Aorta (tissue), 5 donors: ENCODE measurements at places on chromosomes 1 and 21. TPM values are rescaled to one million over a fixed set of nuclear protein-coding genes. Genes with fewer than 3 reads are reported as not detected.

- H3K27me3 ChIP-seq = no peaks in the 10 kb centered on the region
- no peak for DNase-seq
- no peak overlapping the region for H3K4me3 ChIP-seq
- H3K36me3 ChIP-seq = peaks cover 2% of the 10 kb centered on the region
Measured at GRCh38 chr1:50562106-50562505, 138.9 kb upstream of the DMRTA2 start.

GRCh38 chr1:13956393-13956792, 256.4 kb downstream of the PRDM2 start:
- DNase-seq = no peak
- H3K27ac ChIP-seq = no peak overlapping the region
- H3K36me3 ChIP-seq = no peaks in the 10 kb centered on the region
- H3K27me3 ChIP-seq = no peaks in the 10 kb centered on the region
- no peaks in the 10 kb centered on the region for H3K4me1 ChIP-seq

DNA sequence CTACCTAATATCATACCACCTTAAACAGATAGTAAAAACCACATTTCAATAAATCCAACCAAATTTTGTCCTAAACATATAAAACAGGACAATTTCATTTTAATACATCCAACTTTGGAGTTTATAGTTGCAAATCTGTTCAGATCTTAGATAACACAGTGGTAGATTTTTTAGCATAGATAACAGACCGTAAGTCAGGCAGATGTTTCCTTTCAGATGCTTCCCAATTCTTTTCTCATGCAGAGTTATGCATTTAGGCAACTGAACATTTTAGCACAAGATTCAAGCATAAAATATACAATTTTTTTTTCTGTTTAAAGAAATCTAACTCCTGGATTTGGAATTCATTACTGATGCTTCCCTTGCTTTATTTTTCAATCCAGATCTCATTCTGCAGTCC, 156.5 kb upstream of the ZNHIT6 start:
- DNase-seq = no peak
- H3K4me1 ChIP-seq = no peaks in the 10 kb centered on the region
- no peaks in the 10 kb centered on the region for H3K36me3 ChIP-seq
- no peak overlapping the region for H3K4me3 ChIP-seq

- no peaks in the 10 kb centered on the region for H3K27me3 ChIP-seq
- DNase-seq = no peak
- H3K4me1 ChIP-seq = no peaks in the 10 kb centered on the region
- H3K27ac ChIP-seq = no peak overlapping the region
- no peak overlapping the region for H3K4me3 ChIP-seq
- H3K36me3 ChIP-seq = no peaks in the 10 kb centered on the region
Measured at GRCh38 chr1:238346340-238346739, 455.6 kb upstream of the ZP4 start.

CD160 gene
- total RNA-seq = not detected

DNA sequence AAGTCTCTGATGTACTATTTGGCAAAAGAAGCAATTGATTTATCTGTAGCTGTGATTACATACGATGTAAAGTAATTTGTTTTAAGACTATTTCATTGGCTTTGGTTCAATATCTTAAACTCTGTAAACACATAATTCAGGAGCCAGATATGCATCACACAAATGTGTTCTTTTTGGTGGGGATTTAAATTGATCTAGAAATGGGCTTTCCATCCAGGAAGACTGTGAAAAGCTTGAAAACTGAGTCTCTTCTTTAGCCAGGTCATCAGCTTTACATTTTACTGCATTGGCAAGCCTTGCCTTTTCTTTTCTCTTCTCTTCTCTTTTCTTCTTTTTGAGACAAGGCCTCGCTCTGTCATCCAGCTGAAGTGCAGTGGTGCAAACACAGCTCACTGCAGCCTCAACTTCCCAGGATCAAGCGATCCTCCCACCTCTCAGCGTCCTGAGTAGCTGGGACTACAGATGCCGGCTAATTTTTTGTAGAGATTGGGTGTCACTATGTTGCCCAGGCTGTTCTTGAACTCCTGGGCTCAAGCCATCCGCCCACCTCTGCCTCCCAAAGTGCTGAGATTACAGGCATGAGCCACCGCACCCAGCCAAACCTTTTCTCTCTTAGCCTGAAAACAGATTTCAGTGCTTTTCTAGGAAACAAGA, 1.4 kb downstream of the RCAN3 start:
- H3K27me3 ChIP-seq = no peaks in the 10 kb centered on the region
- H3K4me1 ChIP-seq = no peaks in the 10 kb centered on the region
- H3K36me3 ChIP-seq = no peaks in the 10 kb centered on the region
- no peak overlapping the region for H3K27ac ChIP-seq
- no peak for DNase-seq

GRCh38 chr1:46410156-46411009, 16.3 kb downstream of the FAAH start:
- H3K27ac ChIP-seq = no peak overlapping the region
- H3K36me3 ChIP-seq = no peaks in the 10 kb centered on the region
- no peaks in the 10 kb centered on the region for H3K27me3 ChIP-seq
- H3K4me3 ChIP-seq = no peak overlapping the region
- peak; percentile 74 for DNase-seq
- H3K4me1 ChIP-seq = no peaks in the 10 kb centered on the region

- no peaks in the 10 kb centered on the region for H3K36me3 ChIP-seq
- DNase-seq = no peak
- H3K4me1 ChIP-seq = no peaks in the 10 kb centered on the region
- no peak overlapping the region for H3K4me3 ChIP-seq
Measured at GRCh38 chr1:17308593-17308992, 596 bp downstream of the PADI4 start.

USP33 gene
- total RNA-seq = 58.2 TPM

DNA sequence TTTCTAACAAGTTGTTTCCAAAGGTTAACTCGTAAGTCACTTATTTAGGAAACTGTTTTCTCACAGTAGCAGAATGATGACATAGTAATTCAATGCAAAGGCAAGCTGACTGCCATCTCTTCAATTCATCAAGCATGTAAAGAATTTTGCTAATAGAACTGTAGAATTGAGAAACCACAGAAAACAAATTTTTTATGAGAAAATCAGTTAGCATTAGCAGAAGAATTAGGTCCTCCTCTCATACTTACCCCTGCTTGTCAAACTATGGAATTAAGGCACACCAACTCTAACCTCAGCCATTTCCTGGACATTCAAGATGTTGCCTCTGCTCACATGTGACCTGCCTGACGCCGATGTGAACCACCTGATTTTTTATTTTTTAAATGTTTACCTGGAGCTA, 115.2 kb downstream of the LRRC40 start:
- no peak overlapping the region for H3K27ac ChIP-seq
- H3K27me3 ChIP-seq = no peaks in the 10 kb centered on the region
- H3K4me1 ChIP-seq = no peaks in the 10 kb centered on the region
- DNase-seq = no peak

- no peaks in the 10 kb centered on the region for H3K36me3 ChIP-seq
- no peaks in the 10 kb centered on the region for H3K4me1 ChIP-seq
- no peaks in the 10 kb centered on the region for H3K27me3 ChIP-seq
- H3K27ac ChIP-seq = no peak overlapping the region
- no peak overlapping the region for H3K4me3 ChIP-seq
Measured at GRCh38 chr1:64663668-64664067, 81.2 kb upstream of the RAVER2 start.

GRCh38 chr1:63987014-63987627, 213.3 kb downstream of the ROR1 start:
- H3K36me3 ChIP-seq = no peaks in the 10 kb centered on the region
- H3K27me3 ChIP-seq = no peaks in the 10 kb centered on the region
- peaks cover 15% of the 10 kb centered on the region for H3K4me1 ChIP-seq
- DNase-seq = no peak
- no peak overlapping the region for H3K27ac ChIP-seq

CELA2A gene
- not detected for total RNA-seq

DNA sequence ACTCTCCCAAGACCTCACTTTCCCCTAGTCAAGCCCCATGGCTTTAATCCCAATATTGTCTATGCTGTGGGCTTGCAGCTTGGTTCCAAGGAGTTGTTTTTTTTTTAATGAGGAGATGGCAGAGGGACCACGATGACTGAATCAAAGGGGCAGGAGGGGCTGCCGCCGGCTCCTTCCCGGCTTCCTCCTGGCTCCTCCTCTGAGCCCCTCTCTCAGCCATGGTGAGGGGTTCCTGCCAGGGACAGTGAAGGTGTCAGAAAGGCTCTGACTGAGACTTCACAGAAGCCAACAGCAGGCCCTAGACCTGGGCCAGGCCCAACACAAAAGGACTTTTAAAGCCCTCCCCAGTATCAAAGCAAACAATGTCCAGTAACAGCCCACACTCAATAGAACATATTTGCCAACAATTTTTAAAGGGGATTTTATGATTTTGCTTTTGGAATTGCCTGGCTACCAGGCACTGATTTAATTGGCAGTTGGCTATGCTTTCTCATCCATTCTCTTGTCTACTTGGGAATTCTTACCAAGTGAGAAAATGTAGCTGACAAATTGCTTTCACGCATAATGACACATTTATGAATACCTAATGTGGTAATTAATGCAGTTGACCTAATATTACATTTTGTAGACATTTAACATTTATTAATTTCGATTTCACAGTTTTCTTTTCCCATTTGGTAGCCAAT, 54.2 kb downstream of the FBXO2 start:
- no peaks in the 10 kb centered on the region for H3K4me1 ChIP-seq
- no peak overlapping the region for H3K4me3 ChIP-seq
- H3K27ac ChIP-seq = no peak overlapping the region
- no peaks in the 10 kb centered on the region for H3K36me3 ChIP-seq
- DNase-seq = no peak

SLC35F3 gene
- total RNA-seq = 0.12 TPM

DNA sequence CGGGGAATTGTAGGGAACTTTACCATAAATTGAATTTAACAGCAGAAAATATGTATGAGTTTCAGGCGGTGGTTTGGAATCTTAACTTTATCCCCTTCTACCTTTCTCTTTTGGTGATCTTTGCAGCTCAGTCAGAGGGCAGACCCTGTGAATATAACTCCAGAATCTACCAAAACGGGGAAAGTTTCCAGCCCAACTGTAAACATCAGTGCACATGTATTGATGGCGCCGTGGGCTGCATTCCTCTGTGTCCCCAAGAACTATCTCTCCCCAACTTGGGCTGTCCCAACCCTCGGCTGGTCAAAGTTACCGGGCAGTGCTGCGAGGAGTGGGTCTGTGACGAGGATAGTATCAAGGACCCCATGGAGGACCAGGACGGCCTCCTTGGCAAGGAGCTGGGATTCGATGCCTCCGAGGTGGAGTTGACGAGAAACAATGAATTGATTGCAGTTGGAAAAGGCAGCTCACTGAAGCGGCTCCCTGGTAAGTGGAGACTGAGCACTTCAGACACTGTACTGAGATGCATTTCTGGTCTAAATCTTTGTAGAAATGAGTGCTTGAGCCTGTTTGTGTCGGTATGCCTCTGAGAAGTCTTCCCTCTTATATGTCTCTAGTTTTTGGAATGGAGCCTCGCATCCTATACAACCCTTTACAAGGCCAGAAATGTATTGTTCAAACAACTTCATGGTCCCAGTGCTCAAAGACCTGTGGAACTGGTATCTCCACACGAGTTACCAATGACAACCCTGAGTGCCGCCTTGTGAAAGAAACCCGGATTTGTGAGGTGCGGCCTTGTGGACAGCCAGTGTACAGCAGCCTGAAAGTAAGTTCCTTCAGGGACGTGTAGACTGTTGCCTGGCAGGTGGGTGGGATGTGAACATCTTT, 1.5 kb downstream of the CCN1 start:
- no peaks in the 10 kb centered on the region for H3K4me1 ChIP-seq
- DNase-seq = peak; percentile 79
- H3K27me3 ChIP-seq = no peaks in the 10 kb centered on the region
- H3K36me3 ChIP-seq = no peaks in the 10 kb centered on the region
- peak overlapping the region; percentile 96 for H3K27ac ChIP-seq
- H3K4me3 ChIP-seq = peak overlapping the region; percentile 51

- DNase-seq = no peak
- H3K4me3 ChIP-seq = no peak overlapping the region
- no peaks in the 10 kb centered on the region for H3K27me3 ChIP-seq
- H3K4me1 ChIP-seq = no peaks in the 10 kb centered on the region
- no peak overlapping the region for H3K27ac ChIP-seq
Measured at GRCh38 chr1:109134423-109134822, 20.5 kb downstream of the ELAPOR1 start.

GRCh38 chr1:32068957-32069588, 3.7 kb upstream of the TMEM39B start:
- H3K36me3 ChIP-seq = no peaks in the 10 kb centered on the region
- H3K27me3 ChIP-seq = no peaks in the 10 kb centered on the region
- no peak overlapping the region for H3K27ac ChIP-seq
- no peak for DNase-seq

DCAF6 gene
- total RNA-seq = 68.7 TPM

OVAAL gene
- not detected for total RNA-seq

SELE gene
- total RNA-seq = 38.8 TPM

DNA sequence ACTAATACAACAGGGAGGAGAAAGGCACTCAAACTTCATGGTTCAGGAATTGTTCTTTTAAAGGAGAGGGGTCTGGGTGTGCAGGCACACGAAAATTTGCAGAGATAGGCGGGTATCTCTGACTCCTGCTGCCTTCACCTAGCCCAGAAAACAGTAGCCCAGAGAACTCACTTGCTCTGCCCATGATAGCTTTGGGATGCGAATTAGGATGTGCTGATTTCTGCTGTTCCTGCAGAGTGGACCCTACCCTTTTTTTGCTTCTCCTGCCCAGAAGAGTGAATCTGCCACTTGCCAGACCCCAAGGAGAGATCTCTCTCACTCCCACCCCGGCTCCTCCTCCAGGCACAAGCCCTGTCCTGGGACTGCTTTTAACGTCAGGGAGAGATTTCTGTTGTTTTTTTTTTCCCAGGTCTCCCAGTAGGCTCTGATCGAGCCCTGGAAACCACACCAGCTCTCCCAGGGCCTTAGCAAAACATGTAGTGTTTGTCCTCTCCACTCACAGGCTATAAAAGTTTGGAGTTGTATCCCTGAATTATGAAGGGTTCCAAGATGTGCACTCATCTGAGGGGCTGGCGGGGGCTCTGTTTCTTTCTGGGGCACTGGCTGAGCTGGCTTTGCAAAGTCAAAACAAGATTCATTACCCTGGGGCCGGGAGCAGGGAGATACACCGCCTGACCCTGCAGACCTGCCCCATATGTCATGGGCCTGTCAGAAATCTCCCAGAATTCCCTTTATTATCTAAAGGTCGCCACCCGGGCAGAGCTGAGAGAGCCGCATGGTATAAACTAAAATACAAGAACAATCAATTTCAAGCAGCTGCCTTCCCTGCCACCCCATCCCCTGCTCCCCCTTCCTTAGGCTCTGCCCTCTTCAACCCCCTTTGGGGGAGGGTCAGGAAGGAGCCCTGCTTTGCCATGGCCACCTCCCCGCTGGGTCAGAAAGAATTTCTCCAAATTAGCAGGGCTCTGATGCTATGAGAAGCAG, 17.9 kb downstream of the PLXNA2 start:
- no peaks in the 10 kb centered on the region for H3K27me3 ChIP-seq
- H3K36me3 ChIP-seq = no peaks in the 10 kb centered on the region
- H3K27ac ChIP-seq = peak overlapping the region; percentile 70
- no peak for DNase-seq

GRCh38 chr21:36388835-36389234, 3.6 kb downstream of the CHAF1B start:
- H3K36me3 ChIP-seq = no peaks in the 10 kb centered on the region
- no peak for DNase-seq
- no peak overlapping the region for H3K27ac ChIP-seq
- no peak overlapping the region for H3K4me3 ChIP-seq

GJB3 gene
- 0.42 TPM for total RNA-seq

- H3K4me3 ChIP-seq = no peak overlapping the region
- no peaks in the 10 kb centered on the region for H3K36me3 ChIP-seq
- H3K27me3 ChIP-seq = no peaks in the 10 kb centered on the region
- peak; percentile 30 for DNase-seq
Measured at GRCh38 chr1:15197591-15198447, 44.3 kb downstream of the TMEM51 start.

- H3K36me3 ChIP-seq = no peaks in the 10 kb centered on the region
- no peaks in the 10 kb centered on the region for H3K4me1 ChIP-seq
- no peak overlapping the region for H3K4me3 ChIP-seq
Measured at GRCh38 chr1:174809755-174810280, 189.9 kb upstream of the CACYBP start.
